ENCODE measurements at places on chromosomes 7 and 10. TPM values are rescaled to one million over a fixed set of nuclear protein-coding genes. Genes with fewer than 3 reads are reported as not detected.

TRIP6 gene
- total RNA-seq = 24.8 TPM

ANKRD61 gene
- not detected for total RNA-seq

NPFFR1 gene
- total RNA-seq = not detected

NACAD gene
- total RNA-seq = not detected

TACR2 gene
- total RNA-seq = not detected

KCNH2 gene
- 0.27 TPM for total RNA-seq

Data from activated CD4-positive, alpha-beta T cell treated with anti-CD3 and anti-CD28 coated beads, Interleukin-2, amount 10 ng/mL, durations not matched to agents 7 days and 5 days (primary cell).